ENCODE measurements at places on chromosomes 4 and X. TPM values are rescaled to one million over a fixed set of nuclear protein-coding genes. Genes with fewer than 3 reads are reported as not detected.

The RNF212 gene
- 2.0 TPM for total RNA-seq

The GPR50 gene
- not detected for total RNA-seq

The MAGED2 gene
- 170 TPM for total RNA-seq

The TAF9B gene
- total RNA-seq, result 24.9 TPM

The TMPRSS11B gene
- not detected for total RNA-seq

The PLCXD1 gene
- total RNA-seq, result 23.6 TPM

The CXCL13 gene
- not detected for total RNA-seq

The GLRA2 gene
- not detected for total RNA-seq

The FGG gene
- not detected for total RNA-seq

The MTMR8 gene
- total RNA-seq, result 0.11 TPM

The FGF13 gene
- total RNA-seq, result 1.7 TPM

The NPFFR2 gene
- total RNA-seq, result not detected

The PNMA6A gene
- total RNA-seq, result 3.5 TPM

The IL2RG gene
- not detected for total RNA-seq

The LINC00632 gene
- total RNA-seq, result 9.8 TPM

The FGFBP1 gene
- not detected for total RNA-seq

The XG gene
- total RNA-seq, result 4.9 TPM

The GPRASP1 gene
- 8.6 TPM for total RNA-seq

The GABRB1 gene
- not detected for total RNA-seq

The LIMCH1 gene
- 1.4 TPM for total RNA-seq

The P2RY8 gene
- total RNA-seq, result not detected

The COL4A5 gene
- 57.7 TPM for total RNA-seq

The SULT1B1 gene
- total RNA-seq, result 0.12 TPM

The FAM47E gene
- under 0.01 TPM for total RNA-seq

The NUDT11 gene
- 12.2 TPM for total RNA-seq

The CLDN2 gene
- total RNA-seq, result not detected

The PDE6B gene
- 0.22 TPM for total RNA-seq

The CRMP1 gene
- total RNA-seq, result 0.62 TPM

The LGI2 gene
- total RNA-seq, result 0.12 TPM

Measured in uterine smooth muscle cell (primary cell).